ENCODE measurements at places on chromosomes 11 and 22.

DNA sequence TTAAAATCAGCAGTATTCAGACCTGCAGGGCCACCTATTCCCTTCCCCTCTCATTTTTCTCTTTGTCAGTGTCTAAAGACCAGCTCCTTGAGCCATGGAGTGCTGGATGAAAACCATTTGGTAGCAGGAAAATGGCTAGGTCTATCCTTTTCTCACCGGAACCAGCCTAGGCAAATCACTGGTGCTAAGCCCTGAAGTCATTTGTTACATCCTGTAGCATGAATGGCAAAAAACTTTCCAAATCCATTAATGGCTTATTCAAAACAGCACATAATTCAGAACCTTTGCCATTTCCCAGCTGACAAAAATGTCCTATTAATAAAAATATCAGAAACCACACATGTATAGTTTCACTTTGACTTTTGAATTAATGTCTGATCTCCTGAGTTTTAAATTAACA, 209.5 kb upstream of the E2F8 start:
- DNase-seq = no peak

- no peak for DNase-seq
These were observed 65.9 kb downstream of the BLID start for GRCh38 chr11:122050021-122050690.

- DNase-seq = peak; percentile 34
These were observed 2.8 kb downstream of the RIC8A start for GRCh38 chr11:210122-210802.

DNA sequence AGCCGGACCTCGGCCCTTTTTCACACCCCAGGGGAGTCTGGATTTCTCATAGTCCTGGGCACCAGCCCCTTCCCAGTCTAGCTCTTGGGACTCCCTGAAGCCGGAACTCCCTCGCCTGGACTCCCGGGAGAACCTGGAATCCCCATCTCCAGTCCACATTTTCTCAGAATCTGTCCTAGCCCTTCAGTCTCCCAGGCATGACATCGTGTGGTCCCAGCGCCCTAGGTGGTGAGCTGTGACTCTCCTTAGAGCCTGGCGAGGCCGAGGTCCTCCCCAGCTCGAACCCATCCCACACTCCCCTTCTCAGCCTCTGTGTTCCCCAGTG, 673 bp upstream of the DUSP18 start:
- DNase-seq = no peak
